SW 1271 (cell line): ENCODE measurements at places on chromosomes 4 and X.

- no peak for DNase-seq
These were observed 564.4 kb downstream of the TMA16 start for GRCh38 chr4:164058776-164059445.

GRCh38 chr4:122946142-122946541 is 23.7 kb upstream of the NUDT6 start:
- no peak for DNase-seq

- no peak for DNase-seq
These were observed 399.8 kb upstream of the POU3F4 start for GRCh38 chrX:83108278-83108677.

- no peak for DNase-seq
These were observed 22.0 kb downstream of the ELF2 start for GRCh38 chr4:139154952-139155557.

DNA sequence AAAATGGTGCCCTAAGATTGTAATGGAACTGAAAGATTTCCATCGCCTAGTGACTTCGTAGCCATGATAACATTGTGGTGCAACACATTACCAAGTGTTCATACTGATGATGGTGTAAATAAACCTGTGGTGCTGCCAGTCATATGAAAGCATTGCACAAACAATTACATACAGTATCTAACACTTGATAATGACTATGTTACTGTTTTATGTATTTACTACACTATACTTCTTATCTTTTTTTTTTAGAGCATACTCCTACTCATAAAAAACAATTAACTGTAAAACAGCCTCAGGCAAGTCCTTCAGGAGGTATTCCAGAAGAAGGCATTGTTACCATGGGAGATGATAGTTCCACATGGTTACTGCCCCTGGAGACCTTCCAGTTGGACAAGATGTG is 152.7 kb upstream of the EDNRA start:
- DNase-seq = no peak

DNA sequence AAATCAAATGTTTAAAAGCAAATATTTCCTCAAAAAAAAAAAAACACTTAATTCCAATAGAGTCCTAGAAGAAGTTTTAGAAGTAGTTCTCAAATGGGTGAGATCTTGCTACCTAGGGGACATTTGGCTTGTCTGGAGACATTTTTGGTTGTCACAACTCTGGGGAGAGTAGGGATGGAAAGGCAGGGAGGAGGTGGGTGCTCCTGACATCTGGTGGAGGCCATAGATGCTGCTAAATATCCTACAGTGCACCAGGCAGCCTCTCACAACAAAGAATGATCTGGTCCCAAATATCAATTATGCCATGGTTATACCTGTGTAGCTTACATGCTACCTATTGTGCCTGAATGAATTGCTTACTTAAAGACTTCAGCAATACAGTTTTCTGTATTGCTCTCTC is 46.8 kb downstream of the CPE start:
- DNase-seq = no peak

DNA sequence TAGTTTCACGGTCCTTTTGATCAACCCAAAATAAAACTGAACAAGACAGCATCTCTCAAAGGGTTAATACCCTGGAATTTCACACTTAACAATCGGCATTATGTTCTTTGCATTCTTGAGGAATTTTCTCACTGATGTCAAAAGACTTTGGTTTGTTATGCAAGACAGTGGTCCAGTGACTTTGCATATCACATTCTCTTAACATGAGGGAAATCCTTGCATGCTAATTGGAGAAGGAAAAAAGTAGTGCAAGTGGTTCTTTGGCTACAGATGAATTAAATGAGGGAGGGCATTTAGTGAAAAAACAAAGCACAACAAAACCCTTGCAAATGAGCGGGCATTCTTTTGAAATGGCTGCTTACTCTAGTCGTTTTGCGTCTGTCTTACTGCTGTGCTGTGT is 105.1 kb upstream of the LIMCH1 start:
- peak; percentile 13 for DNase-seq

- DNase-seq = no peak
These were observed 141.4 kb downstream of the GALNTL6 start for GRCh38 chr4:171954650-171955049.

- no peak for DNase-seq
These were observed 56.1 kb downstream of the FAM114A1 start for GRCh38 chr4:38923746-38924145.

DNA sequence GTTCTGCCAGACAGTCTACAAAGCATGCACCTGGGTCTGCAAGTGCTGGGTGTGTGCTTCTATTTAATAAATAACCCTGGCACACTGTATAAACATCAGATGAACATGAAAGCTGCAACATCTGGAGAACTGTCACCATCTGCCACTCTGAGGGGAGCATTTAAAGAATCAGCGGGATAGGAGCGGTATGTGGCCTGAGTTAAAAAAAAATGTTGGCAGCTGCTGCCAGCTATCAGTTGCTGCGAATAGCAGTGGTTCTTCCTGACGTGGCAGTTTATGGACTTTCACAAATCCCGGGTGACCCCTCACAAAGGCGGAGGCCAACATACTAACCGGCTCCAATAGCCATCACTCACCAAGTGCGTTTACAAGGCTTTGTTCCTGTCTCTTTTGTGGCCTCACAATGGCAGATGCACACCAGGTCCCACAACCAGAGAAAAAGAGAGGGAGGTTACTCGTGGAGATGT is 95.1 kb downstream of the RASL11B start:
- no peak for DNase-seq

GRCh38 chrX:129779747-129780146 is at the start of gene SASH3:
Gene SASH3, plus strand, starts transcription at chrX:129779949. Its CDS starts 149 bp downstream, at chrX:129780098.
- no peak for DNase-seq

GRCh38 chr4:1589098-1589497 is 95.0 kb downstream of the FAM53A start:
- no peak for DNase-seq

GRCh38 chr4:123259676-123260646 is 136.6 kb upstream of the SPRY1 start:
- DNase-seq = no peak

DNA sequence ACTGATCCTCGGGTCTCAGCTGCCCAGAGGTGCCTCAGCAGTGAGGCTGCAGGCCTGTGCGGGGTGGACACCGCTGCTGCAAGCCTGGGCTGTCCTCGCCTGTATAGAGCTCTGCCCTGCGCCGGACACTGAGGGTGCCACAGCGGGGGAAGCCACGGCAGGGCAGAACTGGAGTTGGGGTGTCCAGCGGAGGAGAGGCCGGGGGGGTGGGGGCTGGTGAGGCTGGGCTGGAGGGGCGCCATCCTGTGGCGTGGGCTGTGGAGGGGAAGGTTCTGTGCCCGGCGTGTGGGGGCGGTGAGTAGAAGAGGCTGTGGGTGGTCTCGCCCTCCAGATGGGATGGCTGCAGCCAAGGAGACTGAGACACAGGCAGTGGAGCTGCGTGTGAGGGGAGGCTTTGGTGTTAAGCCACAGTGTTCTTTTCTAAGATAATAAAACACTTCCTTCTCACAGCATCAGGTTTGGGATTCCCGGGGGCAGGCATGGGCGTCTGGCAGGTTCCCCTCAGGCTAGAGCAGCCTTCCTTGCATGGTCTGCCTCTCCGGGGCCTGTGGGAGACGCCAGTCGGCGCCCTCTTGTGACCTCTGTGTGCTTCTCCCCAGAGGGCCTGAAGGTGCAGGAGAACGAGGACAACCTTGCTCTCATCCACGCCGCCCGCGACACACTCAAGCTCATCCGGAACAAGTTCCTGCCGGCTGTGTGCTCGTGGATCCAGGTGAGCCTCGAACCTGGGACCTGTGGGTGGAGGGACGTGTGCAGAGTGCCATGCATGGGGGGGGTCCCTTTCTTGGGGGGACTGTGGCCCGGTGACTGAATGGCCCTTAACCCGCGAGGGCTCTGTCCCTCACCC is 7.4 kb downstream of the UVSSA start:
- DNase-seq = no peak

GRCh38 chr4:144967161-144967560 is 130.8 kb downstream of the ANAPC10 start:
- no peak for DNase-seq

DNA sequence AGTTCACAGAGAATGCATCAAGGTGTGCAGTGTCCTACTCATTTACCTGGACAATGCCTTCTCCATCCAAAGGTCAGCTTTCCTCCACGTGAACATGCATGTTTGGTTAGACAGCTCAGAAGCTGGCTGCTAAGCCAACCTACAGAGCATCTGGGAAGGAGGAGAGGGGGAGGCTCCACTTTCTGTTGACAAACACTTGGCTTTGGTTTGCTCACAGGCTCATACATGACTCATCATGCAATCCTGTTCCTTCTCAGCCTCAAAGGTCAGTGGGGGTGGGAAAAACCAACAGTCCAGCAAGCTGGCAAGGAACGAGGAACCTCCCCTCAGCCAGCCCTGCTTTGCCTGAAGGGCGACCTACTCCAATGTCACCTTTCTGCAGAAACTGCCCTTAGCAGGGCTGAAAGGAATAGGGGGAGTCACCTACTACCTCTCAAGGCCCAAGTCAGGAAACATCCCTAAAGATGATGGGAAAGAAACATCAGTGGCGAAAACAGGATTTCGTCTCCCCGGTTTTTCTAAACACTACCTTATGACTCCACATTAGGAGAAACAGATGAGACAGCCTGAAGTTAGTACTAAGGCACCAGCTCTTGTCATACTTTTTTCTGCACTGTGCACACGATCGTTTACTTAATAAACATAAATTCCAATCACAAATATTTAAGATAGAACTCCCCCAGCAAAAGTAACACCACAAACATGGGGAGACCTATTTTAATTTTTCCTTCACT is 37.9 kb downstream of the RELL1 start:
- peak; percentile 82 for DNase-seq

- DNase-seq = no peak
These were observed 582.9 kb downstream of the ADGRL3 start for GRCh38 chr4:61783050-61783449.

DNA sequence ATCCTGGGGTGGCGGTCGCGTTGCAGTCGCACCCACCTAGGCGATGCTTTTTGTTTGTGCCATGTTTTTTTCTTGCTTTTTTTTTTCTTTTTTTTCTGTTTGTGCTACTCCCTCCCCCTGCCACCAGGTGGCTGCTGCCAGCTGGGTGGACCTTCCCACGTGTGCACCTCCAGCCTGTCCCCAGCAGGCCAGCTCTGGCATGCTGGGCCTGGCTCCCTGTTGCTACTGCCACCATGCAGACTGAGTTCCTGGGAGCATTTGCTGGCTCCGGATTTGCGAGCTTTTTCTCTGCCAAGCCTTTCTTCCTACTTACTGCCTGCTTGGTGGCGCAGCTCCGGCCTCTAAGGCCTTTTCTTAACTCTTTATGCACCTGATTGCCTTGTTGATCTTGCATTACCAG is 161.2 kb upstream of the WDFY3 start:
- DNase-seq = peak; percentile 6
